Activated CD4-positive, alpha-beta T cell treated with anti-CD3 and anti-CD28 coated beads, Interleukin-2, amount 50 U/mL, for 4 hours (primary cell): ENCODE measurements at places on chromosomes 3 and 15.

DNA sequence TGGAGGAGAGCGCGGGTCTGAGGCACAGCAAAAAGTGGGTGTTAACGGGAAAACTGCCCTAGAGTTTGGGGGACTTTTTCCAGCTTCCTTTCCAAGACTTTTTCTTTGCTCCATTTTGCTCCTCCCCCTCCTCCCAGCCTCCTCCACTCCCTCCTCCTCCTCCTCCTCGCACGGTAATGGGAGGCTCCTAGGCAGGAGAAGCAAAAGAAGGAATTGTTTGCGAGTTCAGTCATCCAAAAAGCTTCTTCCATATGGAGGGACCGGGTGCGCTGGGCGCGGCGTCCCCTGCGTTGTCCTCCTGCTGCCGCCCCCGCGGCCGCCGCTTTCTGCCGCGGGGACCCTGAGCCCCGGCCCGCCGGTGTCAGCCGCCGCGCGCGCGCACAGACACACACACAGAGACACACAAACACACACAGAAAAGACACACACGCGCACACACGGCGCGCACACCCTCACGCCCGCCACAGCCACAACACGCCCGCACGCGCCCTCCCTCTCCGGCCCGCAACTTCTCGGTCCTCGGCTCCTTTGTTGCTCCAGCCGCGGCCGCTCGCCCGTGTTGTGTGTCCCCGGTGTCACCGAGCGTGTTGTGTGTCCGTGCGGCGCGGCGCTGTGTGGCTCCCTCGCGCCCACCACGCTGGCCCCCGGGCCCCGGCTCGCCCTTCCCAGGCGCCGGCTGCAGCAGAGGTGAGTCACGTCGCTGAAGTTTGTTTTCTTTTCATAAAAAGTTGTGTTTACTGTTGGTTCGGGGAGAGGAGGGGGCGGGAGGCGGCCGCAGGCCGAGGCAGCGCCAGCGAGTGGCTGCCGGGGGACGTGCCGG is at the start of gene BOC:
TSS of gene BOC (plus strand) at position 228 of the 820 bp plus-strand sequence. CDS start 38,246 bp downstream, outside the sequence.
- no peak for DNase-seq

DNA sequence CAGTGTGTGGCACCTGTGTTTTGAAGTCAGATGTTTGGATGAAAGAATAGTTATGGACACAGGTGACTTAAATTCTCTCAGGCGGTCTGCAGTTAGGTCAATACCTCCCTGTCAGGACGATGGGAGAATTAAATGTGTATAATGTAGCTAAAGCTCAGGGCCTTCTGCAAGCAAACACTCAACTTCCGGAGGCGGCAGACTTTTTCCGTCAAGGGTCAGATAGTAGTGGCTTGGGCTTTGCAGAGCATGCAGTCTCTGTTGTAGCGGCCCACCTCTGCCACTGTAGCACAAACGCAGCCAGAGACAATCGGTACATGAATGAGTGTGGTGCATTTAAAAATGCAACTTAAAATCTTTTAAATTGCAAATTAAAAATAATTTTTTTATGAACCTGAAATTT is 47.4 kb downstream of the CMTM8 start:
- DNase-seq = no peak

DNA sequence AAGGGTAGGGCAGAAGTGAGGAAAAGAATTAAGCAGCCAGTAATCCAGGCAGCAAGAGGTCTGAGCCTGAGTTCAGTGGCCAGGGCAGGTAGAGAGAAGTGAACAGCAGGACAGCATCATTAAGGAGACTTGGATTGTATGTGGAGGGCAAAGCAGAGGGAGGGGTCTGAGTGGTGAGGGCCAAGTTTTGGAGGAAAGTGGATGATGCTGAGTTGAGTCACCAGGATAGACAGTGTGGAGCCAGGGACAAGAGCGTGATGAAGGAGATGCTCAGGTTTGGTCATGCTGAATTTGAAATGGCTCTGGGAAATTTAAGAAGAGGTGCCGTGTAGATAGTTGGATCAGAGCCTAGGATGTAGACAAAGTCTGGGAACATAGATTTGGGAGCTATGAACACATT is 93.1 kb downstream of the ARHGEF26 start:
- DNase-seq = no peak

DNA sequence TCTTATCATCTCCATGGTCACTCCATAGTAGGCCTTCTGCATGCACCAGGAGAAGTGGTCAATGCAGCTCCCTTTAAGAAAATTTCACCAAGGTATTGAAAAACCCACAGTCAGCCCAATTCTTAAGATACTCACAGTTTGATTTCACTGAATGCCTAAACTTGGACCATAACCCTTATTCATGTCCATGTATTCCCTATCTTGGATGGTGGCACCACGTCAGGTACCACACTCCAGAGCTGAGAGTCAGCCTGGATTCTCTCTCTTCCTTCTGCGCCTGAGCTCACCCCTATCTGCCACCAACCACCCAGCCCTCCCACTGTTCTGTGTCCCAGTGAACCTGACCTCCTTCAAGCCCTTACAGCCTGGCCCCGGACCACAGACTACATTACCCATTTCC is 183.2 kb upstream of the NR2F2 start:
- no peak for DNase-seq

GRCh38 chr3:136149667-136150066 is 46.5 kb downstream of the MSL2 start:
- DNase-seq = no peak

DNA sequence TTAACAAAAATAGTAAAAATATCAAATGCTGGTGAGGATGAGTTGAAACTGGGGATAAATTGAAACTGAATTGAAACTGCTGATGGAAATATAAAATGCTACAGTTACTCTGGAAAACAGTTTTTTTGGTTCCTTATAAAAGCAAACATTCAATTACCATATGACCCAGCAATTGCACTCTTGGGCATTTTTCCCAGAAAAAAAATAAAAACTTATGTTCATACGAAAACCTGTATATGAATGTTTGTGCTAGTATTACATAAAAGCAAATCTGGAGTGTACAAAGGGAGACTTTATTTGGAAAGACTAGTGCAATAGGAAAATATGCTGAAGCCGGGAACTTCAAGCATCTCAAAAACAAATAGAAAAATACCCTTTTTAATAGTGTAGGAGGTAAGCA is 857.9 kb upstream of the CADM2 start:
- DNase-seq = no peak

DNA sequence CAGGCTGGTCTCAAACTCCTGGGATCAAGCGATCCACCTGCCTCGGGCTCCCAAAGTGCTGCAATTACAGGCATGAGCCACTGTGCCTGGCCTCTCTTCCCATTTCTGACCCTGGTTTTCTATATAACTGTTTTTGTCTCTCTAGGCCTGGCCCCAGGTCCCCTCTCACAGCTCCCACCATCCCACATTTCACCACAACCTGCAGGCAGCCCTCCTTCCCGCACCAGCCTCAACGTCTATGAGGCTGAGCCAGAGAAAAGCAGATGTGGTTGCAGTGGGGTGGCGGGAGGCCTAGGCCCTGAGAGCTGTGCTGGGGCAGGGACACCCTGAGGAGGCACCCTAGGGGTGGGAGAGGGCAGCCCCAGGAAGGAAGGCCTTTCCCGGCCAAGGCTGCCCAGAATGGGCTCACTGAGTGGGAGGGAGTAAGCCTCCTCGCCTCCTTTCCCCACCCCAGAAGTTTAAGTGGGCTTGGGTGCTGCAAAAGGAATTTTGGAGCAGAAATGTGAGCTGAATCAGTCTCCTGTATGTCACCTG is 99.7 kb downstream of the LSM3 start:
- no peak for DNase-seq

DNA sequence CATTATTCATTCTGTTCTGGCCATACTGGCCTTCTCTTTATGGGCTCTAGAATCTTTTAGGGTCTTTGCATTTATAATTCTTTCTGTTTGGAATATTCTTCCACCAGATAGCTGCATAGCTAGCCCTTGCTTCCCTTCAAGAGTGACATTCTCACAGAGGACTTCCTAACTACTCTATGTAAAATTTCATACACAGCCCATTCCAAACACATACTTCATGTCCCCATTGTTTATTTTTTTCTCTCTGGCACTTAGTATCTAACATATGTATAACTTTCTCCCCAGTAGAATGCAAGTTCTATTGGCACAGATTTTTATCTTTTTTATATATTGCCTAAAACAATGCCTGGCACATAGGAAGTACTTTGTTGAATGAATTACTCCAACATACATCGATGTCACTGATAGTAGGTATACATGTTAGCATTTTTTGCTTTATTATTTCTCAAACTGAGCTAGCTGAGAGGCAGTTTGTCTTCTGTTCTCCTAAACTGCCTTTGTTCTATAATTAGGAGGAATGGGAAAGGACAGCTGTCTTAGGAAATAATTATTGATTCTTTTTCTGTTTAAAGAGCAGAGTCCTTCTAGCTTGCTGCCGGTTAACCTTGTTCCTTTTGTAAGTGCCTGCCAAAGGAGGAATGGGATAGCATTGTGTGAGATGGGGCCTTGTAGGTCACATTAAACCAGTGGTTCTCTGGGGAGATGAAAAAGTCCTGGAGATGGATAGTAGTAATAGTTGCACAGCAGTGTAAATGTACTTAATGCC is 7.9 kb downstream of the FAM162A start:
- DNase-seq = no peak

DNA sequence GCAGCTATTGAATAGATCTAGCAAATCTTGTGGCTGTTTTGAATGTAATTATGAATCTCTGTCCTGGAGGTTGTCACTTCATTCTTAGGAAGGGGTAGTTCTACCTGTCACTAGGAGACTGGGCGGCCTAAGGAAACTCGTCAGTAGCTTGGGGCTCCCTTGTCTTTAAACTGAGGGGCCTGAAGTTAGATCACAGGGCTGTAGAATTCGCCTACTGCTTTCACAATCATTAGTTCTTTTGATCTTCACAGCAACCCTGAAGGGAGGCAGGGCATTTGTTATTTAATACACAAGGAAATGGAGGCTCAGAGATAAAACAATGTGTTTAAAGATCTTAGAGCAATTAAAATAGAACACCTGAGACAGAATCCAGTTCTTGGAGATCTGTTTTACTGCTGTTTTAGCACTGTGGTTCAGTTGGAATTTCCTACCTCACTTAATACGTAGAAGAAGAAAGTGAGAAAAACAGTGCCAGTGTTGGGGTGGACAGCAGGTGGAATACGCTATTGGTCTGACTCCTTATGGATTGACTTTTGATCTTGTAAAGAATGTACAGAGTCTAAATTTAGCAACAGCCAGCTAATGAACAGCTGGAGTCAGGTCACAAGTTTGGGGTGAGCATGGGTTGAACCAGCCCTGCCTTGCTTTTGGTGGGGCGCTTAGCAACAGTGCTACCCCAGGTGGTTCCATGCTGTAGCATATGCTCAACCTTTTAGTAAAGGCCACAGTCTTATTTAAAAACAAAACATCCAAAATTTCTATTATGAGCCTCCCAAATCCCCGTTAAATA is 71.4 kb upstream of the BHLHE40 start:
- no peak for DNase-seq

GRCh38 chr15:60208709-60209108 is 189.1 kb downstream of the ANXA2 start:
- DNase-seq = no peak

DNA sequence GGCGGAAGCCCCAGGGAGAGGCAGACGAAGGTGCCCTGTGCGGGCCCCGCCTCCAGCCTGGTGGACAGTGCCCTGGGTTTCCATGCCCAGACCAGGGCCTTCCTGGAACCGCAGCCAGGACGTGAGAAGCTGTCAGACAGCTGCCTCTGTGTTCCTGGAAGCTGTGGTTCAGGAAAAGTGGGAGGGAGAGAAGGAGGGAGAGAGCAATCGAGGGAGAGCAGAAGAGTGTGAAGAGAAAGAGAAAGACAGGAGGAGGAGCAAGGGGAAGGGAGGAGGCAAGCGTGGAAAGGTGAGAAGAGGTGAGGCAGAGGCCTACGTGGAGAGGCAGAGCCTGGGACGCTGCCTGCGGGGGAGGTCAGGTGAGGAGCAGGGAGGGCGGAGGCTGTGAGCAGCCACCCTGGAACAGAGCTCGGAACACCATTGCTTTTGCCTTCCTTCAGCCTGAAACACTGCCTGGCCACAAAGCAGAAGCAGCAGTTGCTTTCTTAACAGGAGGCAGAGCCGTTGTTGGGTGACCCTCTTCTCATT is 18.6 kb downstream of the ZDHHC19 start:
- no peak for DNase-seq

- DNase-seq = no peak
Observed at GRCh38 chr3:124297062-124297980, 305.4 kb upstream of the ROPN1 start.

DNA sequence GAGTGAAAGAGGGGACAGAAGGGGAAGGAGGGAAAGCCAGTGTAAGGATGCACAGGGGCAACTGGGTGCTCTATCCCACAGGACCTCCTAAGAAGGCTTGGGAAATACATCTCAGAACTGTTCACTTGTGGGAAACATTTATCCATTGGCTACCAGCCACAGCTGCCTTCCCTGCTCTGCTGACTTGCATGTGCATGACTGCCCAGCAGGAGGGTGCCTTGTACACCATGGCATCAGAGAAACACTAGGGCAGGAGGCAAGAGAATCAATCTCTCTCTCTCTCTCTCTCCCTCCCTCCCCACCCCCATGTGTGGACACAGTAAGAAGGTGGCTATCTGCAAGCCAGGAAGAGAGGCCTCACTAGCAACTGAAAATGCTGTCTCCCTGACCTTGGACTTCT is 62.9 kb upstream of the ZBTB38 start:
- no peak for DNase-seq

DNA sequence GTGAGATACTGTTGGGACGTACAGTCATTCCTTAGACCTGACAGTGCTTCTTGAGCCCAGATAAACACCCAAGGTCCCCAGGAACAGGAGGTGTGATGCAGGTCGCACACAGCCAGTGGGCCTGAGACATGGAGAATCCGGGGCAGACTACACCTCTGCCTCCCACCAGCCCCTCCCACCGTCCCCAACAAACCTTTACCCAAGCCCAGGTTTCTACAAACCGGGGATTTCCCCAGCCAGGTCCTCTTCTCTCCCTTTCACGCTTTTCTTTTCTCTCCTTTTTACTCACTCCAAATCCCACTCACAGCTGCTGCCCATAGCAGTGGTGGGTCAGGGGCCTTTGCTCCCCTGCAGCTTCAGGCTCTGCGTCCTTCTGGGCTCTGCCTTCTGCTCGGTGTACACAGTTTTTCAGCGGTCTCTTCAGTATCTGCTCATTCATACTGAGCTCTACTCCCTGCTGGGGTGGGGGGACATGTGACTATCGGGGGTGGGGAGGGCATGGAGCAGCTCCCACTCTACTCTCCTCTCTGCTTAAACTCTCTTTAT is 4.8 kb upstream of the PCSK6 start:
- DNase-seq = no peak

GRCh38 chr3:182490596-182491491 is 302.5 kb upstream of the ATP11B start:
- no peak for DNase-seq

GRCh38 chr3:169241630-169241990 is 421.9 kb downstream of the MECOM start:
- DNase-seq = no peak
